ENCODE measurements at places on chromosomes 3 and 15. TPM values are rescaled to one million over a fixed set of nuclear protein-coding genes. Genes with fewer than 3 reads are reported as not detected.

Gene ACKR4
- not detected for total RNA-seq

Gene MAP2K5
- 17.2 TPM for total RNA-seq

Gene SPTBN5
- not detected for total RNA-seq

Gene FRMD4B
- 13.0 TPM for total RNA-seq

Gene RAB43
- 0.36 TPM for total RNA-seq

Gene EIF1B
- total RNA-seq: 45.3 TPM

Gene CYP1A2
- total RNA-seq: not detected

Gene FBXW12
- total RNA-seq: 0.82 TPM

Gene DET1
- total RNA-seq: 21.3 TPM

DNA sequence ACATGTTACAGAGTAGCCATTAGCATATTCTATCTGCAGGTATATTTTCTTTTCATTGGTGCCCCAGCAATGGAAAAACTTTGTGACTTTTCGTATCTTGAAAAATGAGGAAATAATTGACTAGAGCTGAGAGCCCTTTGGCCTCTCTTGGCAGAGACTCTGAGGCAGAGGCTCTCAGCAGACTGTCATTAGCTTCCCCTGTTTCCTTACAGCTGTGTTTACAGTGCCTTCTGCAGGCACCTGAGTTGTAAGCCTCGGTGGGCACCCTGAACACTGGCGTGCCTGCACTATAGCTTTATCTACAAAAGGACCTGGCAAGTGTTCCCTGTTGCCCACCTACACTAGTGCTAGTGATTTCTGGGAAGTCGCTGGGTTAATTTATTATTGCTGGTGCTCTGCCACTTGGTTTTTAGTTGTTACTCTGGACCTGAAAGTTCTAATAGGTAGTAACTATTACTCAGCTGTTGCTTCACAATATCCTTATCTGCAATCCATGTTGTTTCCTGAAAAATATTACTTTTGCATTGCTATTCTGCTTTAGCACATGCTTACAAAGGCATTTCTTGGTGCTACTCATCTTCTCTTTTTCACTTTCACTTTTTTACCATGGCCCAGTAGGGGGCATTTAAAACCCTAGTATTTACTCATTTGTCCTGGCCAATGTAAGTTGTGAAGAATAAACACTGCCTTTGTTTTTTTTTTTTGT lies 7.8 kb upstream of the GPR171 start:
- no peaks in the 10 kb centered on the region for H3K36me3 ChIP-seq
- no peak overlapping the region for H3K27ac ChIP-seq
- peaks cover 7% of the 10 kb centered on the region for H3K4me1 ChIP-seq
- peak; percentile 15 for DNase-seq
- no peaks in the 10 kb centered on the region for H3K27me3 ChIP-seq

- H3K27ac ChIP-seq: no peak overlapping the region
- no peaks in the 10 kb centered on the region for H3K27me3 ChIP-seq
- DNase-seq: no peak
- no peak overlapping the region for H3K4me3 ChIP-seq
Observed at GRCh38 chr3:115602194-115602593, 21.1 kb upstream of the GAP43 start.

DNA sequence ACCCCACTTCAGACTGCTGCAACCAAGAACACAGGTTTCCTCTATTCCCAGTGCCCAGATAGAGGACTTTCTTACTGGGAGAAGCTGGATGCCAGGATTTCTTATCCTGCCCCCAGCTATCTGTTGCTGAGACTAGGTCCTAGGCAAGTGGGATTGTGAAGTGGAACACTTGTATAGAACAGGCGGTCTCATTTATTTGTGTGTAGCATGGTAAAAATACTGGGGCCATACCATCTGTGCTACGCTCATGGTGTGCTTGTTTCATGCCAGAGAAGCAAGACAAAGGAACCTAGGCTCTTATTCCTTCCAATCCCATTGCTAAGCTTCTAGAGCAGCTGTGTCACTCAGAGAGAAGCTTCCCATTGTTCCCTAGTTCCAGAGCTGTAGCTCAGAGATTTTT lies 191.5 kb upstream of the EPHA6 start:
- H3K4me1 ChIP-seq: no peaks in the 10 kb centered on the region
- no peak overlapping the region for H3K4me3 ChIP-seq
- peak; percentile 24 for DNase-seq
- no peaks in the 10 kb centered on the region for H3K36me3 ChIP-seq
- no peak overlapping the region for H3K27ac ChIP-seq

GRCh38 chr15:39488961-39489360 lies 91.9 kb upstream of the THBS1 start:
- no peaks in the 10 kb centered on the region for H3K4me1 ChIP-seq
- no peak overlapping the region for H3K4me3 ChIP-seq
- DNase-seq: no peak
- no peaks in the 10 kb centered on the region for H3K36me3 ChIP-seq
- H3K27me3 ChIP-seq: no peaks in the 10 kb centered on the region

DNA sequence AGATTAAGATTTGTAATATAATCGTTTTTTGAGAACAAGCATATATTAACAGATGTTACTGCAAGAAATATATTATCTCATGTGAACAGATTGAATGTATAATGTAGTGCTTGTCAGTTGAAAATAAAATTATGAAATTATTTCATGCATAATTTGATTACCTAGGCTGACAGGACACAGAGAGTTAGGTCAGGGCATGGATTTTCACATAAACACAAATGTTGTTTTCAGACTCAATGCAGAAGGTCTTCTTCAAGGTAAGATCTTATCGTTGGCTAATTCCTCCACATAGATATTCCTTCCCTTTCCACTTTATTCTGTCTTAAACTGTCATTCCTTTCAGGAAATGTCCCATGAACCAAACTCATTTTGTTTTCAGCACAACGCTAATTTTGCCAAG lies 20.1 kb upstream of the TM4SF1 start:
- H3K27me3 ChIP-seq: no peaks in the 10 kb centered on the region
- no peaks in the 10 kb centered on the region for H3K4me1 ChIP-seq
- H3K27ac ChIP-seq: no peak overlapping the region
- H3K4me3 ChIP-seq: no peak overlapping the region
- H3K36me3 ChIP-seq: no peaks in the 10 kb centered on the region
- DNase-seq: no peak

DNA sequence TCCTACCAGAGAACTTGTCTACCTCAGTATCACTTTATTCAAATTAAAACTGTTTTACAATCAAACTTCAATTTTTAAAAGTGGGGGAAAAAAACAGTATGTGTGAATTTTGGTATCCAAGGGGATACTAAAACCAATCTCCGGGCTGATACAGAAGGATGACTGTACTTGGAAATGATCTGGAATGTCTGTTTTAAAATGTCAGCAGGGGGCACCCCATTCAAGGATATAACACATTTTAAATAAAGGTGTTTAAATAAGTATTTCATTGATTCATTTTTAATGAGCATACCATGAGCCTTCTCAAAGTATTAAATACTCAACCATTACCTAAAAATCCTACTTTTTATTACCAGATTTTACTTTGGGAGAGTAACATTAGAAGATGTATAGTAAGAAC lies 67.9 kb downstream of the ULK4 start:
- peak; percentile 42 for DNase-seq
- no peaks in the 10 kb centered on the region for H3K36me3 ChIP-seq
- H3K4me1 ChIP-seq: peaks cover 9% of the 10 kb centered on the region
- H3K4me3 ChIP-seq: no peak overlapping the region
- no peaks in the 10 kb centered on the region for H3K27me3 ChIP-seq

GRCh38 chr3:176160997-176161396 lies 1036.3 kb downstream of the TBL1XR1 start:
- H3K4me3 ChIP-seq: no peak overlapping the region
- no peak for DNase-seq
- H3K27me3 ChIP-seq: no peaks in the 10 kb centered on the region
- H3K27ac ChIP-seq: no peak overlapping the region
- H3K4me1 ChIP-seq: no peaks in the 10 kb centered on the region

DNA sequence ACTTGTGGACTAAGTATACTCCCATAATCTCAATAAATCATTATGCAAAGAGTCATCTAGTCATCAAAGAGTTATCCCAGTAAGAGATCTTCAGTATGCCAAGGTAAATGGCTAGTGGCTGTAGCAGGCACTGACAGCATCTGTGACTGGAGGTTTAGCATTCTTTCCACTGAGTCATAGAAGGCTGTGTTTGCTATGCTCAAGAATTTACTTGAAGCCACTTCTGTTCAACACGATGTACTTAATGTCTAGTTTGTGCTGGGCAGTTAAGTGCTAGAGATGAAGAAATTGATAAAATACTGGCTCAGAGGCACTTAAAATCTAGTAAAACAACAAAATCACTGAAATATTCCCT lies 13.0 kb downstream of the ZBED2 start:
- no peak for DNase-seq
- H3K36me3 ChIP-seq: no peaks in the 10 kb centered on the region
- no peaks in the 10 kb centered on the region for H3K4me1 ChIP-seq
- H3K4me3 ChIP-seq: no peak overlapping the region
- H3K27me3 ChIP-seq: no peaks in the 10 kb centered on the region
- no peak overlapping the region for H3K27ac ChIP-seq

GRCh38 chr3:70752051-70752450 lies 439.6 kb upstream of the MDFIC2 start:
- H3K4me3 ChIP-seq: no peak overlapping the region
- peaks cover 8% of the 10 kb centered on the region for H3K4me1 ChIP-seq
- H3K36me3 ChIP-seq: no peaks in the 10 kb centered on the region
- H3K27me3 ChIP-seq: no peaks in the 10 kb centered on the region

DNA sequence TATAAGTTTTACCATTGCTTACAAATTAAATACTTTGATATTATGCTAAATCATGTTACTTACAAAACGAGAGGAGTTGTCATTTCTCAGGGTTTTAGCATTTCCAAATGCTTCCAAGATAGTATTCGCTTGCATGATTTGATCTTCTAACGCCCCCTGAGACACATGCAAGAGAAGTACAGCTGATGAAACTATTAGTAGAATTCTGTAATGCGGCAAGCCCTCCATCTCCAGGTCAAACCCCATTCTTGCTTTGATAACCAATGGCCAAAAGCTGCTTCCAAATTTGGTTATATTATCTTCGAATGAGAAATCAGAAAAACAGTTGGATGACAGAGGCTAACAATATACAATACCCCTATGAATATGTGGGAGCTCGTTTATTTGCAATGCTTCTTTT lies 14.7 kb downstream of the MYH15 start:
- H3K27ac ChIP-seq: no peak overlapping the region
- H3K36me3 ChIP-seq: no peaks in the 10 kb centered on the region
- H3K4me1 ChIP-seq: no peaks in the 10 kb centered on the region
- H3K4me3 ChIP-seq: no peak overlapping the region

GRCh38 chr3:63860776-63861175 lies 2.8 kb downstream of the THOC7 start:
- H3K4me1 ChIP-seq: peaks cover 14% of the 10 kb centered on the region
- no peak for DNase-seq
- H3K4me3 ChIP-seq: no peak overlapping the region
- no peak overlapping the region for H3K27ac ChIP-seq
- H3K36me3 ChIP-seq: no peaks in the 10 kb centered on the region

DNA sequence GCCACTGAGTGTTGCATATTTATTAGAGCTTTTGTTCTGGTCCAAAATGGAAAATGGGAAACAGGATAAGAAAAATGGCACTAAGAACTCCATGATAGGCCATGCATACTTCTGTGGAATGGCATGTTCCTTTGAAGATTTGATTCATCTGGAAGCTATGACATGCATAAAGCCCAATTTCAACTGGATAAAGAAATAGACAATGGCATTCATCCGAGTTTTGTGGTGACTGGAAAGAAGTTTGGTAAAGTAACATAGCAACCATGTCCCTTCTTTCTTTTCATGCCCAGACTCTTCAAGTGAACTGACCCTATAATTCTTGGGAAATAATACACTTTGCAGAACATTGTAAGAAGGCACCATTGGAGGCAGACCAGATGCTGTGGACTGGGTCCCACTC lies 368.4 kb upstream of the IL12A start:
- no peak overlapping the region for H3K27ac ChIP-seq
- DNase-seq: no peak
- no peaks in the 10 kb centered on the region for H3K27me3 ChIP-seq
- H3K36me3 ChIP-seq: no peaks in the 10 kb centered on the region

DNA sequence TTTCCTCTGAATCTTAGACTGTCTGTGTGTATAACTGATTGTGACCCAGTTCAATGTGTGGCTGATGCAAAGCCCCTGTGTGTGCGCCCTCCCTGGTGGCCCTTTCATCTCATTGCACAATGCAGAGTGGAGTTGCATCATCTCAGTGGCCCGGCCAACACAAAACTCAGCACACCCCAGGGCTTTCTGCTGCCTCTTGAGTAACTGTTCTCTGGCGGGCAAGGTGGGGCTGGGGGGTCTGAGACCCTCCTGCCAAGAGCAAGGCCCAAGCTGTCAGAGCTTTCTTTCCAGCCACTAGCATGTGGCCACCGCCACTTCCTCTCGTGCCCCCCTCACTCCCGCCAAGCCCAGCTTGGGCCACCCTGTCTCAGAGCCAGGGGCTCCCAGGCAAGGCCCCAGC lies 80.7 kb upstream of the ALDH1L1 start:
- H3K36me3 ChIP-seq: no peaks in the 10 kb centered on the region
- H3K4me3 ChIP-seq: no peak overlapping the region
- no peak overlapping the region for H3K27ac ChIP-seq

- no peak for DNase-seq
- peaks cover 7% of the 10 kb centered on the region for H3K4me1 ChIP-seq
- H3K27ac ChIP-seq: no peak overlapping the region
- no peaks in the 10 kb centered on the region for H3K27me3 ChIP-seq
Observed at GRCh38 chr15:95559875-95560394, 770.6 kb upstream of the NR2F2 start.
